ENCODE measurements at places on chromosomes 2 and 18. TPM values are rescaled to one million over a fixed set of nuclear protein-coding genes. Genes with fewer than 3 reads are reported as not detected.
A peak's percentile ranks its signal among the peaks of the same experiment; 100 is the strongest.

ZNF396 gene
- 1.9 TPM for total RNA-seq

PLCD4 gene
- 16.7 TPM for total RNA-seq

IL36RN gene
- total RNA-seq, result not detected

UCN gene
- total RNA-seq, result 4.1 TPM

SATB2 gene
- 11.6 TPM for total RNA-seq

KHK gene
- total RNA-seq, result 2.4 TPM

PLGLB1 gene
- 3.3 TPM for total RNA-seq

RAB6C gene
- total RNA-seq, result not detected

TSPYL6 gene
- not detected for total RNA-seq

DNA sequence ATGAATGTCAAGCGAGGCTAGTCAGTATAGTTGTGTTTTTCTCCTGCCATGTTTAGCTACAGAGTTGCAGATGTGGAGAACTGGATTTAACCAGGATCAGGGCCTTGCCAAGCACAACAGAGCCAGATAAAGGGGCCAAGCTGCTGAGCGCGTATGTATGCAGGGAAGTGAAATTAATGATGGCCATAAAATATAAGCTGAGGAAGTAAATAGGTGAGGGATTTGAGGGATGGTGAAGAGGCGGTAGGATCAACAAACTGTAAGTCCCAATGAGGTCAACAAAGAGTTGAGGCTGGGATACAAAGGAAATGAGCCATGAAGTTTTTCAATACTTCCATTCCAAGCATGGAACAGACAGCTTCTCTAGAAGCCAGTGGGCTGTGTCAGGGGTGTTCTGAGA lies 10.6 kb downstream of the LRP2 start:
- peaks cover 19% of the 10 kb centered on the region for H3K27me3 ChIP-seq
- DNase-seq, result no peak
- H3K36me3 ChIP-seq, result no peaks in the 10 kb centered on the region
- no peak overlapping the region for H3K4me3 ChIP-seq

GRCh38 chr2:190679813-190680591 lies 31.1 kb downstream of the NAB1 start:
- H3K27ac ChIP-seq, result peak overlapping the region; percentile 92
- no peak overlapping the region for H3K4me3 ChIP-seq
- H3K36me3 ChIP-seq, result peaks cover 34% of the 10 kb centered on the region
- H3K27me3 ChIP-seq, result no peaks in the 10 kb centered on the region

- peak overlapping the region; percentile 64 for H3K27ac ChIP-seq
- DNase-seq, result no peak
- H3K36me3 ChIP-seq, result no peaks in the 10 kb centered on the region
- no peak overlapping the region for H3K4me3 ChIP-seq
- peaks cover 28% of the 10 kb centered on the region for H3K4me1 ChIP-seq
Observed at GRCh38 chr2:30487603-30488002, 40.6 kb downstream of the LCLAT1 start.

GRCh38 chr2:132462236-132462635 lies 45.6 kb downstream of the GPR39 start:
- no peak overlapping the region for H3K27ac ChIP-seq
- peaks cover 5% of the 10 kb centered on the region for H3K27me3 ChIP-seq
- no peak overlapping the region for H3K4me3 ChIP-seq
- no peak for DNase-seq
- H3K4me1 ChIP-seq, result no peaks in the 10 kb centered on the region

DNA sequence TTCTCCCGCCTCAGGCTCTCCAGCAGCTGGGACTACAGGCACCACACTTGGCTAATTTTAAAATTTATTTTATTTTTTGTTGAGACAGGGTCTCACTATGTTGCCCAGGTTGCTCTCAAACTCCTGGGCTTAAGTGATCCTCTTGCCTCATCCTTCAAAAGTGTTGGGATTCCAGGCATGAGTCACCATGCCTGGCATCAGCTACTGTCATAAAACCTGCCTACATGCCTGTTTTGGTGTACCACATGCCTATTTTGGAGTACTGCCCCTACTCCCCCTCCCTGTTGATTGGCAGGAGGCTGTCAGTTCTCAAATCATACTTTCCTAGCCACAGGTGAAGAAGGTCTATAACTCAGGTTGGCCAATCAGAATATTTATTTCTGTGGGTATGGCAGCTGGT lies 64.0 kb downstream of the CHST9 start:
- no peaks in the 10 kb centered on the region for H3K27me3 ChIP-seq
- no peak overlapping the region for H3K27ac ChIP-seq

DNA sequence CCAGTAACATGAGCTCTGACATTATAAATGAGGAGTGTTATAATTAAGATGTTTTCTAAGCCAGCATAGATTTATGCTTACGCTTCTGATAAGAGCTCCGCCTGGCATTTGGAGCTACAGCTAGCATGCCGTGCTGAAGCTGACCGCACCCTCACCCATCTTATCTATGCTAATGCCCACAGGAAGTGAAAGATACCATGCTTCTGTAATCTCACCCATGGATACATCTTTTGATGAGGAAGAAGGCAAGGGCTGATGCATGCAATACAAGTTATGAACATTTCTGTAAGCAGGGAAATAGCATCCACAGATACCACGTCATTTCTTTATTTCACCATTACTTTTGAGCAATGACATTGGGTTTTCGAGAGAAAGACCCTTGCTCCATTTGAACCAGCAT lies 82.3 kb downstream of the ARL4C start:
- DNase-seq, result no peak
- H3K36me3 ChIP-seq, result no peaks in the 10 kb centered on the region
- H3K27me3 ChIP-seq, result no peaks in the 10 kb centered on the region
- peaks cover 24% of the 10 kb centered on the region for H3K4me1 ChIP-seq
- no peak overlapping the region for H3K27ac ChIP-seq

- no peaks in the 10 kb centered on the region for H3K36me3 ChIP-seq
- DNase-seq, result no peak
- no peaks in the 10 kb centered on the region for H3K27me3 ChIP-seq
- peaks cover 4% of the 10 kb centered on the region for H3K4me1 ChIP-seq
- H3K27ac ChIP-seq, result no peak overlapping the region
Observed at GRCh38 chr2:62458206-62458641, 47.8 kb downstream of the TMEM17 start.

DNA sequence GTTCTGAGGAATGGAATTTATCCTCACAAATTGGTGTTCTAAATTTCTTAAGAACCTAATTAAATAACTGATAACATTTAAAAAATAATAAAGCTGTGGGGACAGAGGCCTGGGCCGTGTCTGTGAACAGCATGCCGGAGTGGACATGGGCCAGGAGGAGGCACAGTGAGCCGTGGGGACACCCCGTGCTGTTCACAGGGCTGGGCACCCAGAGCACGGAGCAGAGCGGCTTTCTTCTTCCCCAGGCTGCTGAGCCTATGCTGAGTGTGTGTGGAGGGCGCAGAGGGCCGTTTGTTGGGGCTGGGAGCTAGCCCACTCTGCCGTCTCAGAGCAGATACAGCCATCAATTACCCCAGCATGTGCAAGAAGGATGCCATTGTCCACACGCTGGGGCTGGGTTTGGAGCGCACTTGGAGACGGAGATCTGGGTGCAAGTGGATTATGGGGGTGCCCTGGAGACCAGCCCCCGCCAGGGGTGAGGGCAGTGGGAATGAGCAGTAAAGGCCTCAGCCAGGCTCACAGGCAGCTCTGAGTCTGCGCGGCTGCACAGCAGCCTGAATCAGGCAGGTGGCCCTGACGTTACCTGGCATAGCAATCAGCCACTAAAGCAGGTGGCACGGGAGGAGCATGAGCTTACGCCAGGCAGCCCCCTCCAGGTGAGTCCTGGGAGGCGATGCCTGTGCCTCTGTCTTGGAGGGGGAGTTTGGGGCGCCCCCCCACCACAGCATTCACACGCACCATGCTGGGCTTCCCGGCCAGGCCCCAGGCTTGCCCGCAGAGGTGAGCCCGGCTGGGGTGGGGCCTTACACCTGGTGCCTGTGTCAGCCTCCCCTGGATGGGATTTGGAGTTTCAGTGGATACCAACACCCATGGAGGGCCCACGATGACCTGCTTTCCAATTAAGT lies 52.1 kb upstream of the SLC66A3 start:
- H3K36me3 ChIP-seq, result no peaks in the 10 kb centered on the region
- no peaks in the 10 kb centered on the region for H3K4me1 ChIP-seq
- no peak overlapping the region for H3K4me3 ChIP-seq
- peaks cover 12% of the 10 kb centered on the region for H3K27me3 ChIP-seq
- H3K27ac ChIP-seq, result no peak overlapping the region

DNA sequence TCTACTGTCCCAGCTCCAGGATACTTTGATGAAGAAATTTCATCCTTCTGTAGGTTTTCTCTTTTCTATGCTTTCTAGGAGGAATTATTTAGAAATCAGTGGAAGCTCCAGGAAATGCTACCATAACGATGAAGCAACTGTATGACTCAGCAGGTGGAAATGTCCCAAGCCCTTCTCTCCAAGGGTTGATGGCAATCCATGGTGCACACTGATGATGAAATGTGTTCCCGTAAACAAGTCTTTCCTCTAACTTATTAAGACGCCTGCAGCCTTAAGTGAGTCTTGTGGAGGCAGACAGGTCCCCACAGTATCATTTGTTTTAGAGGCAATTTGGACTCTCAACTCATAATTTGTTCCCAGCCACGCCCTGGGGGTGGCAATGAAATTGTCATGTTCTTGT lies 777.6 kb upstream of the SOX11 start:
- no peak overlapping the region for H3K4me3 ChIP-seq
- DNase-seq, result no peak
- H3K27ac ChIP-seq, result no peak overlapping the region
- no peaks in the 10 kb centered on the region for H3K4me1 ChIP-seq

GRCh38 chr18:76390452-76391035 lies 104.5 kb downstream of the ZNF516 start:
- peaks cover 2% of the 10 kb centered on the region for H3K36me3 ChIP-seq
- no peak overlapping the region for H3K27ac ChIP-seq
- peaks cover 3% of the 10 kb centered on the region for H3K4me1 ChIP-seq
- no peak for DNase-seq
- H3K27me3 ChIP-seq, result no peaks in the 10 kb centered on the region
- no peak overlapping the region for H3K4me3 ChIP-seq

- peak overlapping the region; percentile 86 for H3K4me3 ChIP-seq
- H3K27ac ChIP-seq, result peak overlapping the region; percentile 32
- no peak for DNase-seq
Observed at GRCh38 chr18:75206452-75207309, 2.3 kb downstream of the PTGR3 start.

DNA sequence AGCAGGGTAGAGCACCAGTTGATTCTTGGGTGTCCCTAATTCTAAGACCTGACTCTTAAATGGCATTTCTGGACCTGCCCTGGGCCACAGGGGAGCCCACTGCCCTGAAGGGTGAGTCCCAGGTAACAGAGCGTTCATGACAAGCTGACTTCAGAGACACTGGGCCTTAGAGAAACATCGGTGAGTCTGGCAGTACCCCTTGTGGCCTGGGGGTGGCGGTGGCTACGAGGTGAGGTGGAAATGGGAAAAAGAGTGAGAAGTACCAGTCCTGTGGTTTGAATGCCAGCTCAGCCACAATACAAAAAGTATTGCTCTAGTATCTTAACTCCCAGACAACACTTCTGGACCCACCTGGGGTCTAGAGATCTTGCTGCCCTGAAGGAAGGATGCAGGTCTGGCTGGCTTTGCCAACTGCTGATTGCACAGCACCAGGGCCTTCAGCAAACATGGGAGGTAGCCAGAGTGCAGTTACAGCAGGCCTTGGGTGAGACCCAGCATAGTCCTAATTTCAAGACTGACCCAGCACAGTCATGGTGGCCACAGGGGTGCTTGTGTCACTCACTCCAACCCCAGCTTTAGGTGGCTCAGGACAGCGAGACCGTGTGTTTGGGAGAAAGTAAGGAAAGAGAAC lies 44.5 kb downstream of the USP34 start:
- no peak overlapping the region for H3K27ac ChIP-seq
- H3K27me3 ChIP-seq, result no peaks in the 10 kb centered on the region
- H3K4me3 ChIP-seq, result no peak overlapping the region
- H3K36me3 ChIP-seq, result peaks cover 1% of the 10 kb centered on the region
- peaks cover 16% of the 10 kb centered on the region for H3K4me1 ChIP-seq

DNA sequence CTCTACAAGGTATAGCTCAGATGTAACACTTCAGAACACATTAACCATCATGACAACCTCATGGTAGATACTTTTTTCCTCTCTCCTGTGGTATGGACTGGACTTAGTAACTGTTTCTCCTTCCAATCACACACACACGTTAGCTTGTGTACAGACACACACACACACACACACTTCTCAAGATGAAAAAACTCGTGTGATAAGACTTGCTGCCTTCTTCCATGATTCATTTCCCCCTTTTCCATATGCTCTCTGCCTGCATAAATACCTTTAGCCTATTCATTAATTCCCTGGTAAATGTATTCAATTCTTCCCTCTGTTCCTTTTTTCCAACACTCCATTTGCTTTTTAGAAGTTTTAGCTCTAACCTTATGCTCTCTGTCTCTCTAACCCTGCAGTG lies 118.9 kb upstream of the TANK start:
- no peaks in the 10 kb centered on the region for H3K36me3 ChIP-seq
- peaks cover 8% of the 10 kb centered on the region for H3K27me3 ChIP-seq
- peaks cover 8% of the 10 kb centered on the region for H3K4me1 ChIP-seq
- no peak overlapping the region for H3K4me3 ChIP-seq
- H3K27ac ChIP-seq, result no peak overlapping the region

DNA sequence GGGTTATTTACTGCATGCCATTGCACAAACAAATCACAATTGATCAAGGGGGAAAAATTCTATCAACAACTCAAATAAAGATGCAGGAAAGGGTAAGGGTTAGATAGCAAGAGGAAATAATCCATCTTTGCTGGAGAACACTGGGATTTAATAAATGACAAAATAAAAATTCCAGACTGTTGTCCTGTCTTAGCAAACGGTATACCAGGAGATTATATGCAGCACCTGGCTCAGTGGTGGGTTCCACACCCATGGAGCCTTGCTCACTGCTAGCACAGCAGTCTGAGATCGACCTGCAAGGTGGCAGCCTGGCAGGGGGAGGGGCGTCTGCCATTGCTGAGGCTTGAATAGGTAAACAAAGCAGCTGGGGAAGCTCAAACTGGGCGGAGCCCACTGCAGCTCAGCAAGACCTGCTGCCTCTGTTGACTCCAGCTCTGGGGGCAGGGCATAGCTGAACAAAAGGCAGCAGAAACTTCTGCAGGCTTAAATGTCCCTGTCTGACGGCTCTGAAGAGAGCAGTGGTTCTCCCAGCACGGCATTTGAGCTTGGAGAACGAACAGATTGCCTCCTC lies 296.5 kb upstream of the THSD7B start:
- no peak for DNase-seq
- H3K36me3 ChIP-seq, result no peaks in the 10 kb centered on the region
- H3K4me3 ChIP-seq, result no peak overlapping the region
- H3K27me3 ChIP-seq, result no peaks in the 10 kb centered on the region
- H3K4me1 ChIP-seq, result no peaks in the 10 kb centered on the region

Measured in osteocyte (in vitro differentiated cells).